Tongue (tissue), 3 donors: ENCODE measurements at places on chromosomes 13 and 19. TPM values are rescaled to one million over a fixed set of nuclear protein-coding genes. Genes with fewer than 3 reads are reported as not detected.

GRCh38 chr13:46748300-46748699, 48.7 kb downstream of the ESD start:
- DNase-seq, result no peak

GRCh38 chr13:43730642-43731041, 56.1 kb downstream of the ENOX1 start:
- DNase-seq, result peak; percentile 56

DNA sequence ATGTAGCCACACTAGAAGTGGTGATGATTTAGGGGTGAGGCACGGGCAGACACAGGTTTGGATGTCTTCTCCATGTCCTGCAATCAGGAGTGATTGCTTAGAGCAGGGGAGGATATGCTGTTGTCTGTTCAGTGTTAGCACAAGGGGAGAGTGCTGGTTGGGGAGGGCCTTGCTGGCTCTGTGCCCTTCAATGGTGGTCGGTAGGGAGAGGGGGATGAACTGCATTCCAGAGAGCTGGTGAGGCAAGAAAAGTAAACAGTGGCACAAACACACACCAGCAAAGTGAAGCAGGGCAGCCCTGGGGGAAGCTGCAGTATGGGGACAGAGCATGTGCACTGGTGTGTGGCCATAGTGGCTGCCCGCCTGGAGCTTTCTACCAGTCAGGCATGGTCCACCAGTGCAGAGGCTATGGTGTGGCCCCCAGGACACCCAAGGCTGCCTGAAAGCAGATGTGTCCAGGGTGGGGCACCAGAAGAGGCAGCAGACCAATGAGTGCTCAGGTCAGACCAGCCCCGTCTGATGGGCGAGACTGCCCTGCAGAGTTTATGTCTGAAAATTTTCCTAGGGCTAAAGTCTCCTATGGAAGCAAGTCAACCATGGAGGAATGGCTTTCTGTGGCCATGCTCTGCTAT, 1676.9 kb downstream of the PCDH9 start:
- DNase-seq, result no peak

- DNase-seq, result no peak
Measured at GRCh38 chr13:24625331-24625731, 54.9 kb upstream of the ATP12A start.

DNA sequence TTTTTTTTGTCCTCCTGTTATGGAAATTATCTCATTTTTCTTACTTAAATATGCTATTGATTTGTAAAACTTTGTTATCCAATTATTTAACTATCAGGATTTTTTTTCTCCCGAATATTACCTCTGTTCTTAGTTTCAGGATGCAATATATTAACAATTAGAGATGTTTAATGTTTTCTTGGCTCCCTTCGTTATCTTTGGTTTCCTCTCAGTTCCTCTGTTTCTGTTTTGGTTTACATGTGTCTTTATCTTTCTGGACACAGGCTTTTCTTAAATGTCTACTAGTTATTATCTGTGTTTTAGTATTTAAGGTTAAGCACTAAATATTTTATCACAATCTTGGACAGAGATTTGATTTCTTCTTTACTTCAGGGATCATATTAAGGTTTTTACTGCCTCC, 462.2 kb upstream of the SLC10A2 start:
- no peak for DNase-seq

GRCh38 chr13:18628428-18628827, 553.2 kb downstream of the TUBA3C start:
- no peak for DNase-seq

DNA sequence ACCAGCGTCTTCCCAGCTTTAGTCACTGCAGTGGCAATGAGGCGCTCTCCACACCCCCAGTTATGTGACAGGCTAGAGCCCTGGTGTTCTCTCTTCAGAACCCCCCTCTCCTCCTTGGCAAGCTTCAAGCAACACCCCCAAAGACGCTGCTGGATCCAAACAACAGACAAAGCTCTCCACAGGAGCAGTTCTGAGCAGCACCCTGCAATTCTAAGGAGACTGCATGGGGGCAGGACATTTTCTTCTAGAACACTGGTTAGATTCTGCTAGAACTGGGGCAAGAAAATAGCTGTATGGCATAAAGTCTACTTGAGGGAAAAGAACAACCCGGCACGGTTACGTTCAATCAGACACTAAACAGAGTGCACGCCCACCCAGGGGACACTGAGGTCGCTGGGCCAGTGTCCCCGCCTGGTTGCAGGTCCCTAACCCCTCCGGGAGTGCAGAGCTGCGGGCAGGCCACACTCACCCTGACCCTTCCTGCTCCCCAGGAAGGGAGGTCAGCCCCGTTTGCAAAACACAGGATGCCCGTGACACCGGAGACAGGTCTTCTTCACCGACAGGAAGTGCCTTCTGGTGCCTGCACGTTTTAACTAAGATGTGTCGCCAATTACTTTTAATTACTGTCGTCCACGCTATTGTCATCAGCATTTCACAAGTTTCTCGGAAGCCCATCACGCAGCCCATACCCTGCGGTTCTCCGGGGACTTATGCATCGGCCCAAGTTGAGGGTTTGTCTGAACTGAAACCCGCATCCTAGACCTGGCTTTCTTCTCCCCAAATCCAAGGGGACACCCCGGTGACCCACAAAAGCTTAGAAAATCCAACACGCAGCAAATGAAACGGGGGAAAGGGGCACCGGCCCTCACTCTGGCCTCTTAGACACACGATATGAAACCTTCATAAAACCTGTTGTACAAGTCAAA, 943 bp downstream of the GJB6 start:
- no peak for DNase-seq

GRCh38 chr19:40523322-40524047, 53.2 kb upstream of the SHKBP1 start:
- peak; percentile 31 for DNase-seq

GRCh38 chr13:67489016-67489415, 258.9 kb upstream of the PCDH9 start:
- no peak for DNase-seq

GRCh38 chr19:37987356-37988332, 80.6 kb downstream of the SIPA1L3 start:
- DNase-seq, result no peak

DNA sequence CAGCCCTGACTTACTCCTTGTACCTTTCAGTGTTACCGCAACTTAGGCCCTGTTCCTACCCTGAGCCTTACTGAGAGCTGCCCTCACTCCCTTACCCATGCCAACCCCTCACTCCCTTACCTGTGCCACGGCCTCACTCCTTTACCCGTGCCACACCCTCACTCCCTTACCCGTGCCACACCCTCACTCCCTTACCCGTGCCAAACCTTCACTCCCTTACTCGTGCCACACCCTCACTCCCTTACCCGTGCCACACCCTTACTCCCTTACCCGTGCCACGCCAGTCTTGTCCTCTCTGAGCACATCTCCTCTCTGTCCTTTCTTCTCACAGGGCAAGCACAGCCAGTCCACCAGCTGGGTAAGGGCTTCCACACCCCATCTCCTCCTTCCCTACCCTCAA, 20.3 kb downstream of the AXL start:
- no peak for DNase-seq

GRCh38 chr19:42129399-42130253, 2.6 kb downstream of the POU2F2 start:
- peak; percentile 63 for DNase-seq

DNA sequence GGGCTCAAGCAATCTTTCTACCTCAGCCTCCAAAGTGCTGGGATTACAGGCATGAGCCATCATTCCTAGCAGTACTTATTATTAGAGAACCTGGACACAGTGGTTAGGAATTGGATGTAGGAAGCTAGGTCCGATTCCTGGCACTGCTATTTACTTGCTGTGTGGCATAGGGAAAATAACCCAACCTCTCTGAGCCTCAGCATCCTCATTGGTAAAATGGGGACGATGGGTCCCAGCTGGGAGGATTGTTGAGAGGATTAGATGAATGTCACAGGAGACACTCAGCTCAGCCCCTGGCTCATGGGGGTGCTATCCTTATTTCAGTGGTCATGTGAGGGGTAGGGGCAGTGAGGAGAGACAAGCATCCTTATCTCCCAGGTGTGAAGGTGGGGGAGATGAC, 6.8 kb upstream of the PEPD start:
- no peak for DNase-seq

- no peak for DNase-seq
Measured at GRCh38 chr13:33743438-33744368, 74.2 kb upstream of the RFC3 start.

DNA sequence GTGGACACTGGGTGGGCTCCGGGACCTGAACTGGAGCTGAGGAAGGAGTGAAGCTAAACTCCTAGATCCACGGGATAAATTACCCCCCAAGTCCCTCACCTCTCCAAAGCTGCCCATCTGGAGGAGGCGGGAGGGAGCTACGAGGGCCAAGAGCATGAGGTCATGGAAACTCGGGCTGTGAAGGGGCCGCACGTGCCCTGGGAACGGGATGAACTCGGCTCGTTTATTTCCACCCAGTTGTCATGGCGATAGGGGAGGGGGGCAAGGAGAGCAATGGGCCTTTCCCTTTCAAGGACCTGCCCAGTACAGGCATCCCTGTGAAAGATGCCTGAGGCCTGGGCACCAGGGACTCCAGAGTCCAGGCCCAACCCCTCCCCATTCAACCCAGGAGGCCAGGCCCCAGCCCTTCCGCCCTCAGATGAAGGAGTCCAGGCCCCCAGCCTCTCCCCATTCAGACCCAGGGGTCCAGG, 3.8 kb downstream of the PPP1R12C start:
- DNase-seq, result peak; percentile 98

GRCh38 chr19:31168106-31168625, 181.1 kb downstream of the TSHZ3 start:
- DNase-seq, result peak; percentile 46

GRCh38 chr19:28887920-28888618, 324.9 kb downstream of the UQCRFS1 start:
- no peak for DNase-seq

GRCh38 chr13:106173891-106174610, 361.4 kb downstream of the EFNB2 start:
- no peak for DNase-seq

- DNase-seq, result peak; percentile 95
Measured at GRCh38 chr19:37855098-37855497, 51.3 kb downstream of the WDR87 start.

Gene URAD
- not detected for total RNA-seq

Gene CERS1
- 7.7 TPM for total RNA-seq

Gene RNF225
- not detected for total RNA-seq

Gene ZNF44
- 22.1 TPM for total RNA-seq

Gene DNM2
- total RNA-seq, result 114 TPM
